ENCODE measurements at places on chromosomes 11 and 22.

GRCh38 chr22:49633010-49633324 lies 194.7 kb downstream of the BRD1 start:
- no peaks in the 10 kb centered on the region for H3K4me1 ChIP-seq
- no peak overlapping the region for H3K4me3 ChIP-seq
- no peak for DNase-seq
- no peaks in the 10 kb centered on the region for H3K27me3 ChIP-seq
- no peaks in the 10 kb centered on the region for H3K36me3 ChIP-seq
- H3K27ac ChIP-seq, result no peak overlapping the region

DNA sequence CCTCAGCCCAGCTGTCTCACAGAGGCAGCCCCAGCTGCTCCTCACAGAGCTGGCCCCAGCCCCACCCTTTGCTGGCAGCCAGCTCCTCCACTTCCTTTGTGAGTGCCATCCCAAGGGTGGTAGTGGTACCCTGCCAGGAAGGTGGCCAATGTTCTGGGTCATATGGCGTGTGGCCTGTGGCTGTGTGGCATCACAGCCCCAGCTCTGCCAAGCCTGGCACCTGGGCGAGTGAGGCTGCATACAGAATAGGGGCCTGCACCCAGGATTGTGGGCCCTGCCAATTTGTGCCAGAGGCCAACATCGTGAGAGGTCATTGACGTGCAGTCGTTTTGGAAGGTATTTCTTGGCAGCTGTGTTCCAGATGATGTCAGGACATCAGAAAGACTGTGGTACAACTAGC lies 10.7 kb downstream of the TUB start:
- H3K4me3 ChIP-seq, result no peak overlapping the region
- H3K36me3 ChIP-seq, result no peaks in the 10 kb centered on the region
- no peaks in the 10 kb centered on the region for H3K27me3 ChIP-seq
- no peak for DNase-seq
- H3K4me1 ChIP-seq, result no peaks in the 10 kb centered on the region

- no peak overlapping the region for H3K4me3 ChIP-seq
- no peak overlapping the region for H3K27ac ChIP-seq
- DNase-seq, result no peak
- peaks cover 39% of the 10 kb centered on the region for H3K36me3 ChIP-seq
- H3K27me3 ChIP-seq, result no peaks in the 10 kb centered on the region
These were observed 28.0 kb downstream of the FADS2 start for GRCh38 chr11:61855939-61856680.

DNA sequence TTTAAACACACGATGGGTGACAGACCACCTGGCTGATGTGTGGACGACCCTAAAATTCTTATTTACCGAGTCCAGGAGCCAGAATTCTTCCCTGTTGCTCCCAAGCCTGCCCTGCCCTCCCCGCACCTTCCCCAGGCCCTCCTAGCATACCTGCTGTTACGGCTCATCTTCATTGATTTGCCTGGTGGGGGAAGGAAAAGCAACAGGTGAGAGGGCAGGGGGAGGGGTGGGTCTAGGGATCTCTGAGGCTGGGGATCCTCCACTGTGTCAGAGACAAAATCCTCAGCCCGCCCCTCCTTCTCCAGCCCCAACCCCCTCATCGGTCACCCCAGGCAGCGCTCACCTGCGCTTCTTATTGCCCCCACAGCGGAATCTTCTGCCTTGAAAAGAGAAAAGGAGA lies 4.0 kb downstream of the FXYD2 start:
- H3K27ac ChIP-seq, result no peak overlapping the region
- DNase-seq, result no peak
- H3K36me3 ChIP-seq, result no peaks in the 10 kb centered on the region
- H3K4me3 ChIP-seq, result no peak overlapping the region
- peaks cover 27% of the 10 kb centered on the region for H3K4me1 ChIP-seq

- H3K36me3 ChIP-seq, result no peaks in the 10 kb centered on the region
- DNase-seq, result peak; percentile 62
- no peak overlapping the region for H3K4me3 ChIP-seq
- peaks cover 19% of the 10 kb centered on the region for H3K4me1 ChIP-seq
These were observed 377.2 kb downstream of the MN1 start for GRCh38 chr22:27424319-27424718.

All from astrocyte (in vitro differentiated cells and primary cell).